NCI-H345 (cell line): ENCODE measurements at places on chromosomes 3 and 15.

- no peak for DNase-seq
Measured at GRCh38 chr3:165347526-165347925, 151.3 kb upstream of the SLITRK3 start.

GRCh38 chr3:150292891-150293290 is 115.2 kb upstream of the TSC22D2 start:
- DNase-seq, result no peak

- no peak for DNase-seq
Measured at GRCh38 chr3:151227266-151227806, 24.3 kb upstream of the GPR171 start.

DNA sequence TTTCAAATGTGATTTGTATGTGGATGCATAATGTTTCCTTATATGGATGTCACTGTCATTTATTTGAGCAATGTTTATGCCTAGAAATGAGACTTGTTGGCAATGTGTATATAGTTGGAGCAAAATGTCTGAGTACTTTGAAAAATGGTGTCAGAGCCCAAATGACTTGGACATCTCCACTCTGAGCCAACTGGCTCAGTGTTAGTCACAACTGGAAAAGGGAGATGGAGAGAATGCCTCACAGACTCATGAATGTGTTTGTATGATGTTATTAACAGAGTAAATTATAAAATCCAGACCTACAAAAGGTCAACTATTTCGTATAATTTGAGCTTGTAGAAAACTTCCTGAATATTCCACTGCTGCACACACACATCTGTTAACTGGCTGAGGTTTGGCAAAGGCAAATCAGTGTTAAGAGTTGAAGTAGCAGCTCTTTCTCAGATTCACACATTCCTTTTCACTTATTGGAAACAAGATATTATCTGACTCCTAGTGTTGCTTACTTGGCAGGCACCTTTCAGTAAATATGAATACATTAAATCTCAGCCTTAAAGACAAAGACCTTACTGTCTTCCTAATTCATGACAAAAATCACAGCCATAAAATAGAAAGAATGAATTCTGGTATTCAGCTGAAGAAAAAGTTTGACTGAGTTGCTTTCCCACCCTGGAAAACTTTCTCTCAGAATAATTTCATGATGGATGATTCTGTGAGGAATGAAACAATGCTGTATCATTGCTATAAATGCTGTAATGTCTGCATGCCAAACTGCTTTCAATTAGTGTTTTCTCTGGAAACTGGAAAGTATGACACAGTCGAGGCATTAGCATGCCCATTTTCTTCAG is 27.0 kb downstream of the ADIPOQ start:
- DNase-seq, result no peak

GRCh38 chr3:151537726-151538125 is 76.9 kb upstream of the IGSF10 start:
- DNase-seq, result no peak

DNA sequence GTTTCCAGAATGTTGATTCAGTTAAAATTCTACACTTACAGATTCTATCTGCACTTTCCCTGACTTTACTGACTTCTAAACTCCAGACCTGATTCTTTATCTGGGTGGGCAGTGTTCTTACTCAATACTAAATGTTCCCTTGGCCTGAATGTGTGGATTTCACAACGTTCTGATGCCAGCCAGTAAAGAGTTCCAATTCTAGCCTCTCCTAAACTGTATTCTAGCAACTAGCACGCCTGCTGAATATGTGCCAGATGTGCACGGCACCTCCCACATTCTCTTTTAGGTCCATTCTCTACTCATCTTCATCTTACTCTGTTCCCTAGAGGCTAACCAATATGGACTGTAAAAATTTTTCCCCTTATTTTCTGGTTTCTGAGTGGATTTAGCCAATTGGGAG is 479.5 kb upstream of the AGTR1 start:
- no peak for DNase-seq

GRCh38 chr3:149010966-149011365 is 19.6 kb downstream of the GYG1 start:
- DNase-seq, result no peak

- peak; percentile 67 for DNase-seq
Measured at GRCh38 chr3:128584412-128585020, 66.1 kb downstream of the RPN1 start.

GRCh38 chr3:21912711-21913110 is 161.7 kb upstream of the ZNF385D start:
- no peak for DNase-seq

DNA sequence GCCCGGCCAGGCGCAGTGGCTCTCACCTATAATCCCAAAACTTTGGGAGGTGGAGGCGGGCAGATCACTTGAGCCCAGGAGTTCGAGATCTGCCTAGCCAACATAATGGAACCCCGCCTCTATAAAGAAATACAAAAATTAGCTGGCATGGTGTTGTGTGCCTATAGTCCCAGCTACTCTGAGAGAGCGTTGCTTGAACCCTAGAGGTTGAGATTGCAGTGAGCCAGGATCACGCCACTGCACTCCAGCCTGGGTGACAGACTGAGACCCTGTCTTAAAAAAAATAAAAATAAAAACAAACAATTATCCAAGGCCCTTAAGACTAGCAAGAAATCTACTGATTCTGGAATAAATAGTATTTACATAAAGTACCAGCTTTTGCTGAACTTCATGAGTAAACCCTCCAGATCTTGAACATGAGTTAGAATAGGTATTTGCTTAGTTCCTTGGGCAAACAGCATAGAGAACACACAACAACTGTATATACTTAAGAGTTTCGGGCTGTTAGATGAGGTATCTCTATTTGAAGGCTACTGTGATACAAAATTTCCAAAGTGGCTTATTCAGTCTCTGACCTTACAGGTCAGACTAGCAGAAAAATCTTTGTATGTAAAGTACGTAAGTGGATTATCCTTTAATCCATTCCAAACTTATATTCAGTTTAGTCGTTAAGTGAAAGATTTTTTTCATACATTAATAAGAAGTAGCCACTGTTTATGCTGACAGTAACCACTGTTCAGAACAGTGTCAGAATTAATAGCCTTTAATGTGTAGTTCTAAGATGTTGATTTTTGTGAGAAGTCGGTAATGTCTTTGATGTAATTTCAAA is 171.1 kb upstream of the CGNL1 start:
- no peak for DNase-seq

- no peak for DNase-seq
Measured at GRCh38 chr3:192063570-192063969, 602.6 kb downstream of the PYDC2 start.

DNA sequence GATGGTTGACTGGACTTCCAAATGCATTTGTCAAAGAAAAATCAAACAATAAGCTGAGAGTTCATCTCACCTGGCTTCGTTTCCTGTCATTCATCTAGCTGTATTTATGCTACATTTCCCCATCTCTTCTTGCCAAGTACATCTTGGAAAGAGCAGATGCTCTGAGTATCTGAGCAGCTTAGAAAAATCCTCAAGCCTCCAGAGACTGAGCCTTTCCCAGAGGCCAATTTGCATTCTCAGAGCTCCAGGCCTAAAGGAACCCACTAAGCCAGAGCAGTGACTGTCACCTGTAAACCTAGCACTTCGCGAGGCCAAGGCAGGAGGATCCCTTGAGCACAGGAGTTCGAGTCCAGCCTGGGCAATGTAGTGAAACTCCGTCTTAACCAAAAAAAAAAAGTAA is 100.5 kb downstream of the XXYLT1 start:
- DNase-seq, result no peak

GRCh38 chr3:187929112-187929816 is 184.0 kb upstream of the BCL6 start:
- DNase-seq, result no peak

DNA sequence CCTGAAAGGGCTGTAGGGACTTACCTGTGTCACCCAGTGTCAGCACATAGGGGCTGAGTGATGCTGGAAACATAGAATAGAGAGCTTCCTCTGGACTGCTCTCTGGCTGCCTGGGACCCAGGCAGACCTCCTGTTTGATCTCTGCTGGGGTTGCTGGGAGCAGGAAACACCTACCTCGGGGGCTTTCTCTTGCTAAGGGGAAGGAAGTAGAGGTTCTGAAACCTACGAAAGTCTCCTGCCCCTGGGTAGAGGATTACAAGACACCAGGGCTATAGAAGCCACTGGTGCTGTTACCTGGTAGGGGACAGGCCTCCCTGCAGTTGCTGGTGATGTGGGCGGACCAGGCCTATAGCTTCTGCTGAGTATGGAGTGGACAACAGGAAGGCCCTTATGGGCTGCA is 81.7 kb downstream of the DHX30 start:
- DNase-seq, result no peak
